Uterus (tissue), 4 donors: ENCODE measurements at places on chromosomes 1 and 21.

DNA sequence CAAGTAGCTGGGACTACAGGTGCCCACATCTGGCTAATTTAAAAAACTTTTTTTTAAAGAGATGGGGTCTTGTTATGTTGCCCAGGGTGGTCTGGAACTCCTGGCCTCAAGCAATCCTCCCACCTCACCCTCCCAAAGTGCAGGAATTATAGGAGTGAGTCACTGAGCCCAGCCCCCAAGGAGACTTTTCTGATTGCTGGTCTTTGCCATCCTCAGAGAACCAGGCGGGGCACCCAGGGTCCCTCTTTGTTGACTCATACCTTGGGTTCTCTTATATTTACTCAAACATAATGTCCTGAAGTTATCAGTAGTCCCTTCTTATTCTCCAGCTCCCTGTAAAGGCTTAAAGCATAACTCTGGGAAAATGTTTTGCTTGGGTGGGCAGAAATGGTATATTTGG is 51.1 kb downstream of the KIF26B start:
- DNase-seq, result no peak

GRCh38 chr1:223340637-223341036 is 23.3 kb downstream of the SUSD4 start:
- DNase-seq, result no peak

DNA sequence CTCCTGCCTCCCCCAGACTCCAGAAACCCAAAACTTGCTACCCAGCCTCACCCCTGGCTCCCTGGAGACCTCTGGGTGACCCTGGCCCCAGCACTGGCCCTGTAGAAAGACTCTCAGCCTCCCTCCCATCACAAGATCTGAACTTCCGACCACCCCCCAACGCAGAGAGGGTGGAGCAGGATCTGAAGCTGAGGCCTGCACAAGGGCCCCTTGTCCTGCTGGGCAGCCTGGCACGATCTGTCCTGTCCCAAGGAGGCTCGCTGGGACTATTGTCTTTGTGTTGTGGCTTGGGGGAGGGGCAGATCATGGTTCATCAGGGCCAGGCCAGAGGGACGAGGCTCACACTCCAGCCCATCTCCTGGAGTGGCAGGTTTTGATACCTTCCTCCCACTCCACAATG is 20.0 kb downstream of the PHLDA3 start:
- DNase-seq, result no peak

DNA sequence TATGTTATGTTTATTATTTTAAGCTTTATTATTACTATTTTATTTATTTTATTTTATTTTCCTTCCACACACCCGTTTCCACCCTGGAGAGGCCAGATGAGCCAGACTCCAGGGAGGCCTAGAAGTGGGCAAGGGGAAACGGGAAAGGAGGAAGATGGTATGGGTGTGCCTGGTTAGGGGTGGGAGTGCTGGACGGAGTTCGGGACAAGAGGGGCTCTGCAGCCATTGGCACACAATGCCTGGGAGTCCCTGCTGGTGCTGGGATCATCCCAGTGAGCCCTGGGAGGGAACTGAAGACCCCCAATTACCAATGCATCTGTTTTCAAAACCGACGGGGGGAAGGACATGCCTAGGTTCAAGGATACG is 468 bp upstream of the MX1 start:
- DNase-seq, result no peak

- peak; percentile 24 for DNase-seq
Measured at GRCh38 chr1:27233667-27234048, 774 bp upstream of the WDTC1 start.

GRCh38 chr1:55382806-55383305 is 167.7 kb upstream of the USP24 start:
- DNase-seq, result no peak

DNA sequence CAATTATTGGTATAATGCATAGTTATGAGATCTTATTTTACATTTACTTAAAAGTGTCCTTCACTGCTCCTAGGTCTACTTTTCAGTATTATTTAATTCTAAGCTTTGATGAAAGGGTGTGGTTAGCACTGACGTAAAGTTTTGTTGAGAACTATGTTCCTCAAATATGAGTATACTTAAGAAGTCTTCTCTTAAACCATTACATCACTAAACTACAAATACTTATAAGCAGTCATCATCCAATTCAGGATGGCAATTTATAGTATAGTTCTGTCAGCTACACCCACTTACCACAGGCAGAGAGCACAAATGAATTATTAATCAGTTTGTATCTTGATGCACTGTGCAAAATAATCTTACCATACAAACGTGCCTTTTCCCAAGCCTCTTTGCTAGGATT is 27.0 kb downstream of the TRMT1L start:
- DNase-seq, result no peak

DNA sequence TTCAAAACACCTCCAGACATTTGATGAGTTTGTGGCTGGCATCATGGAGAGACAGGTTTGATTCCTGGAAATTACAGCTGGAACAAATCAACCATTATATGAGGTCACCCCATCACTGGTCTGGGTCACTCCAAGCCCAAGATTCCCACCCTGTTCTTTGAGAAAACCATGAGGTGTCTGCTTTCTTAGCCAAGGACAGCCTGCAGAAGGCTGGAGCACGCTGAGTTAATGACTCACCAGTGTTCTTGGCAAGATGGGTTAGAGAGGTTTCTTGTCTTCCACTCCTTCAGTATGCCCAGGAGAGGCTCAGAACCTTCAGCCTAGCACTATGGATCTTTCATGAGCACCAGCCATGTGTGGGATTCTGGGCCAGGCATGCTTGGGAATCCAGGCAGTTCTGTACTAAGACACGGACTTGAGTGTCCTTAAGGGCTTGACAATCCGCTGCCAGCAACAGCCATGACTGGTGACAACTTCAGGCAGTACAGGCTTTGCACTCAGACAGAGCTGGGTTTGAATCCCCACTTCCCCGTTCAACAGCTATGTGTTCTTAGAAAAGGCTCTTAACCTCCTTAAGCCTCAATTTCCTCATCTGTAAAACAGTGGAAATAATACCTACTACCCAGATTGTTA is 43.9 kb downstream of the GRHL3 start:
- peak; percentile 63 for DNase-seq

- DNase-seq, result peak; percentile 34
Measured at GRCh38 chr1:38834937-38835827, 24.4 kb downstream of the RRAGC start.

- DNase-seq, result no peak
Measured at GRCh38 chr1:109501644-109502363, 7.7 kb downstream of the AMIGO1 start.

GRCh38 chr1:243996223-243996622 is 54.9 kb upstream of the ZBTB18 start:
- no peak for DNase-seq

DNA sequence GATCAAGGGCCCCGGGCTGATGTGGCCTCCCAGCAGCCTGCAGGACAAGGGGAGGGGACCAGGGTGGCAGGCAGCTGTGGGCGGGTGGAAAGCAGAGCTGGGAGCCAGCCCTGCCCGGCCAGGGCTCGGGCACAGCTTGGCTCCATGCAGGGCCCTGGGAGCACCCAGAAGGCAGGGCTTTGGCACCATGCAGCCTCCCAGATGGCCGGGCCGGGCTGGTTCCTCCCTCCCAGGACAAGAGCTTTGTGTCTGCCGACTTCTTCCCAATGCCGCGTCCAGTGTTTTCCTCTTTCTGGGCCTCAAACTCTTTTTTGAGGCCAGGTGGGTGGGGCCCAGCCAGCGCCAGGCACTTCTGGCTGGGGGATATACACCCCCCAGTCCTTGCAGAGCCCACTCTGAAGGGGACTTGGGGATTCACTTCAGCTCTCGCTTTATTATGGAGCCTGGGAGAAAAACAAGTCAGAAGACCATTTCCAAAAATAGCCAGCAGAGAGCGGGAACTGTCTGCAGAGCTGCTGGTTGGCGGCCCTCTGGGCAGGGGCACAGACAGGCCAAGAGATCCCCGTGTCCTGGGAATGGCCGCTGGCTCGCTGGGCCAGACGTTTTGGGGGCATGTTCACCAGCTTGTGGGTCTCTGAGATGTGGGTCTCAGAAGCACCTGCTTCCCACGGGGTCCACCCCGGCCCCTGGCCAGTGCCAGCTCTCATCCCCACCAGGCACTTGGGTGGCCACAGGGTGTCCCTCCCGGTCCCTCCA is 103.8 kb upstream of the ARHGEF16 start:
- DNase-seq, result peak; percentile 35

- DNase-seq, result no peak
Measured at GRCh38 chr1:179976970-179977651, 22.5 kb downstream of the CEP350 start.

- no peak for DNase-seq
Measured at GRCh38 chr1:153251988-153252387, 7.5 kb upstream of the LORICRIN start.

DNA sequence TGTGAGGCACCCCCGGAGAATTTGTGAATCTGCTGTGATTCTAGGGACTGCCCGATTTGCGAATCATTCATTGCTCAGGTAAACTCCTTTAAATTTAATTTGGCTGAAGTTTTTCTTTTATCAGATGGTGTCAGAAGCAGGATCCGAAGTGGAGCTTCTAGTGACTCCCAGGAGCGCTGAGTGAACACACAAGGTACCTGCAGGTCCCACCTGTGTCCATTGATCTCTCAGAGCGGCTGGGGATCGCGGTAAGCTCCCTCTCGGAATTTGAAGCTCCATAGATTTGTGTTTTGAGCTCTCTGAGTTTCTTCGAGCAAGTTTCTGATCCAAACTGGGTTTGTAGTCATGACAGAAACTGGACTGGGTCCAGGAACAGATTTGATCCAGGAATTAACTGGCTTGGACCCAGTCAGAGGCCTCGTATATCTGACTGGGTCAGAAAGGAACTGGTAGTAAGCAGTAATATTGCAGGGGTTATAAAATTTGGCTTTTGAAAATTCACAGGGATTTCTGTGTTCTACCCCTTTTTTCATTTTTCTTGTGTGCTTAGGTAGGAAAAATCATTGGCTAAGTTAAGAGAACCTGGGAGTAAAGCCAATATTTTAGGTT is 56.2 kb upstream of the EDEM3 start:
- DNase-seq, result peak; percentile 75

DNA sequence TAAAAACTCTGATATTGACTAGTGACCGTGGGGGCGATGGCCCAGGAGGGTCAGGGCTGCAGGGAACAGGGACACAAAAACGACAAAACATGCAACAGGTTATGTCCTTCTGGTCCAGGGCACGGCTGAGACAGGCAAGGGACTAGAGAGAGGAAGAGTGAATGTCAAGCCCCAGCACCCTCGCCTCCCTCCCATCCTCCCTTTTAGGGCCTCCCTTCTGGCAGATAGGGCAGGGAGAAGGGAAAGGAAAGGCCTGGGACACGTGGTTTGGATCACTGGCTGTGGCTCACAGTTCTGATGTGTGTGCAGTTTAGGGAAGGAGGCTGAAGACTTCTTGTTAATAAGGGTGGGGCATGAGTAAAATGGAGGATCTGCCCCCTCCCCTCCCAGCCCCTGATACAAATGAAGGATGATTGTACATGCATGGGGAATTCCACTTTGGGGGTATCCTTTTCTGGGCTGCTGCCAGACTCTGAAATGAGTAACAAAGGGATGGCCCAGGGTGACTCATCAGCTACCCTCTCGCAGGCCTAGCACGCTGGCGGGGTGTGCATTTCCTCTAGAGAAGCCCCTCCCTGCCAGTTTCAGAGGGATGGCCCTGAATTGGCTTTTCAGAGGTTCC is 14.2 kb downstream of the CAPN2 start:
- DNase-seq, result peak; percentile 82

DNA sequence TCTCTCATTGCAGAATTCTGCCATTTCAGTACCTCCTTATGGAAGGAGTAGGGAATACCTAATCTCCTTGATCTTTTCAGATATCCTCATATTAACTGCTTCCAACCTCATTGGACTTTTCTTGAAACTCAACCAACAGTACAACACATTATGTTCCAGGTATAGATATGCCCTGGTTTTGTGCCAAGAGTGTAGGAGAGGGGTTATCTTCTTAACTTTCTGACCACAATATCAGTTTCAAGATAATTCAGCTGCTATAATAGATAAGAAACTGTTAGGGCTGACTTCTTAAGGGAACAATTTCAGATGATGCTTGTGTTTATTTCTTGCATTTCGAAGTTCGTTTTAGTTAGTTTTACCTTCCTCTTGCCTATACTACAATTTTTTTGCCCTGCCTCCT is 2.1 kb upstream of the LPGAT1 start:
- DNase-seq, result no peak
